Lung (tissue), 17 donors: ENCODE measurements at places on chromosomes 11 and 22. TPM values are rescaled to one million over a fixed set of nuclear protein-coding genes. Genes with fewer than 3 reads are reported as not detected.

DNA sequence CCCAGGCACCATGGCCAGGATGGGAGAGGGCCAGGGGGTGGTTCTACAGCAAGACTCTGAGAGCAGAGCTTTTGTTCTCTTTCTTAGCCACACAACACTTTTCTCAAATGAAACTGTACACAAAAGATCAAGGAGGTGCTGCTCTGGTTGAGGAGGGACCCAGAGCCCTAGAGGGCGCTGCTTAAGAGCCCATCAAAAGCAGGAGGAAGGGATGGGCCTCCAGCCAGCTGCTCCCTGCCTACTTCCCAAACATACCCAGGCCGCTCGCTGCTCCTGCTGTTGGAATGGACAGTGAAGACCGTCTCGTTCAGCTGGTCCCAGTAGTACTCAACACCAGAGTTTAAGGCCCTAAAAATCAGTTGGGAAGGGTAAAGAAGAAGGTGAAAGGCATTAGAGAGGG is 18.4 kb upstream of the CHRM4 start:
- peak; percentile 17 for DNase-seq

DNA sequence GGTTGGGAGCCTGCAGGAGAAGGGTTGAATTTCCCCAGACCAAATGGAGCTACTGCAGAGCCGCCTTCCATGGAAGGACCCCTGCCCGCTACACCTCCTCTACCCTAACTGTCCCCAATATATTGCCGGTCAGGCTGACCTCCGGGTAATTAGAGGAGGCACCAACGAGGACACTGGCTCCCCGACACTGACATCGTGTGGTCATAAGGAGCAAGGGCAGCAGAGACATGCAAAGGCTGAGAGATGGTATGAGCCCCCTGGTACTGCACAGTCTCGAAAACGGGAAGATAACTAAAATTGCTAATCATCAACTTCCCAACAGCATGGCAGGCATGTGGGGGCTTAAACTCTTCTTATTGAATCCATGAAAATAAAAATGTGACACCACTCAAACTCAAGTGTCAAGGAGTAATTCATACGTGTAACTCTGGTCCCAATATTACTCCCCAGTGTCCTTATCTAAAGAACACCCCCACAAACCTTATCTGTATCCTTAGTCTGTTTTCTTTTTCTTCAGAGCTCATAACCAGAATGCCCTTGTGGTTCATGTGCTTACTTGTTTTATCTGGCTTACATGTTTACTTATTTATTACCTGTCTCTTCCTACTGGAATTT is 4.4 kb downstream of the CAVIN3 start:
- DNase-seq, result peak; percentile 77

Gene MORC2
- 11.9 TPM for polyA plus RNA-seq

Gene SNX32
- polyA plus RNA-seq, result 0.88 TPM
